Fibroblast of pulmonary artery (primary cell): ENCODE measurements at places on chromosomes 2 and 18.

DNA sequence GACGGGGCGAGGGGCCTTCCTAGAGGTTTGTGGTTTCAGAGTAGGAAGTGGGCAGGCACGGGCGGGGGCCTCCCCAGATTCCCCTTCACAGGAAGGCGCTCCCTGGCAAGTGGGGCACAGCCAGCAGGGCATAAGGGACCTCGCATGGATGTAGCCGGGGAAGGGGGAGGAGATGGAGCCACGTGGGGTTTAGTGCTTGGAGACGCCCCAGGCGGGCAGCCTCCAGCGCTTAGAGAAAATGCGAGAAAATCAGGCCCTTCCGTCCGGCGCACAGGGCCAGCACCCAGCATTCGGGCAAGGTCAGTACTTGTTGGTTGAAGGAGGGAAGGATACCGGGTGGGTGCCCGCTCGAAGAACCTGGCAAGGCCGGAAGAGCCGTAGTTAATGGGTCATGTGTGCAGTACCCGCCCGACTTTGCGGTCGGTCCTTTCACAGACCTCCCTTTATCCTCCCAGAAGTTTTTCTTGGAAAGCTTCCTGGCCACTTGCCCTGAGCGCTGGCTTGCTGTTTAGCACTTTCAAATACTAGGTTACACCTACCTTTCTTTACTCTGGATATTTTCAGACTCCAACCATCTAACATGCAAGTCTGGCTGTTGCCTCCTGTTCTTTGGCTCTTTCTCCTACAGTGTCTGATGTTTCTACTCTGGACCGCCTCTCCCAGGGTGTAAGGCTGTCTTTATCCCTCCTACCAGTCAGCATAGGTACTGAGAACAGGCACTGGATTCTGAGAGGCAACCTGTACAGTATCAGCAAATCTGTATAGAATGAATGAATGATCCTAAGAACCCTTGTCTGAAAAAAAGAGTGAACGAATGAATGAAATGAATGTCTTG, 78.1 kb downstream of the CIB4 start:
- DNase-seq = peak; percentile 41

GRCh38 chr2:152588998-152589397, 128.3 kb downstream of the PRPF40A start:
- DNase-seq = no peak

DNA sequence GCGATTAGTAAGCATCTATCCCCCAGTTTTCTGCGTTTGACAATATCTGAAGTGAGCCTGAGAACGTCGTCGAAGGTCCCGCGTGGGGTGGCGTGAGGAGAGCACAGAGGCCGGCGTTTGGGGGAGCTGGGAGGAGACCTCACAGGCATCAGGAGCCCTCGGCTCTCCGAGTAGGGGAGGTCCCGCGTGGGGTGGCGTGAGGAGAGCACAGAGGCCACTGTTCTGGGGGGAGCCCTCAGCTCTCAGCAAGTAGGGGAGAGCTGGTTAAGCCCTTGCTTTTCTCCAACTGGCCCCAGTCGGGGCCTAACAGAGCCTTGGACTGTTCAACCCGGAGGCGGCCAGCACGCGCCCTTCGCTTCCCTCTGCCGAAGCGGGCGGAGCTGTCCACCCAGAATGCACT, 134.3 kb downstream of the NFATC1 start:
- DNase-seq = no peak

GRCh38 chr2:161962160-161962559, 111.9 kb downstream of the DPP4 start:
- DNase-seq = no peak

- no peak for DNase-seq
Measured at GRCh38 chr2:445896-446295, 158.0 kb upstream of the ALKAL2 start.

GRCh38 chr18:39435996-39436395, 1870.4 kb upstream of the CELF4 start:
- no peak for DNase-seq

DNA sequence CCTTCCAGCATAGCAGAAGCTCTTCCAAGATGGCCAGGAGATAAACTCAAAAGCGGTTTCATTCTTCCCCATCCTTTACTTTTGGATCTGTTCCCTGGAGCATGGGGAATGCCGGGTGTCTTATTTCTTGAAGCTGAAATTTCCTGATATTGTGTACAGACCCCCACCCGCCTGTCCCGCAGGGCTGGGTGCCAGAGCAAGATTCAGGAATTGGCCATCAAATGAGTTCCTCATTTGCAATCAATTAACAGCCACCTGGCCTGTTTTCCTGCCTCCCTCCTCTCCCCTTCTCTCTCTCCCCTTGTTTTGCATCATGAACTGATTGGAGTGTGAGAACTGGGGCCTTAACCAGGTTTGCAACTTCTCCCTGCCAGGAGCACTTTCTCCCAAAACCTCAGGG, 202.1 kb downstream of the SH3RF3 start:
- no peak for DNase-seq

GRCh38 chr2:102784940-102785339, 23.1 kb downstream of the TMEM182 start:
- DNase-seq = no peak

GRCh38 chr2:203586696-203587095, 51.6 kb upstream of the RAPH1 start:
- DNase-seq = no peak

DNA sequence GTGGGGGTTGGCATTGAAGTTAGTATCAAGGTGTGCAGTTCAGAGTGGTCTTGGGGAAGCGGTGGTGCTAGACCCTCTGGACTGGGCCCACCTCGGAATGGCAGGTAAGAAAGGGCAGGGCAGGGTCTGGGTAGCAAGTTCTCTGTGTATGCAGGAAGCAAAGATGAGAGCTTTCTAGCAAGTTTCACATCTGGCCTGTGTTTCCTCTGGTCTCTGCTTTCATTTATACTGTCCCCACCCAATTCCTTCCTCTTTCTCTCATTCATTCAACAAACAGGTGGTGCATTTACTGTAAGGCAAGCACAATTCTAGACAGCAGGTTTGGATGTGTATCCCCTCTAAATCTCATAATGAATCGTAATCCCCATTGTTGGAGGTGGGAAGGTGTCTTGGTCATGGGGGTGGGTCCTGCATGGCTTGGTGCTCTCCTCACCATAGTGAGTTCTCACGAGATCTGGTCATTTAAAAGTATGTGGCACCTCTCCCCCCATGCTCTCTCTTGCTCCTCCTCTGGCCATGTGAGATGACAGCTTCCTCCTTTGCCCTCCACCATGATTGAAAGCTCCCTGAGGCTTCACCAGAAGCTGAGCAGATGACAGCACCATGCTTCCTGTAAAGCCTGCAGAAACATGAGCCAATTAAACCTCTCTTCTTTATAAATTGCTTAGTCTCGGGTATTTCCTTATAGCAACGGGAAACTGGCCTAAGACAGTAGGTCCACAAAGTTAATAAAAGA, 51.8 kb downstream of the PKDCC start:
- no peak for DNase-seq

- DNase-seq = no peak
Measured at GRCh38 chr18:4125627-4126230, 329.4 kb downstream of the DLGAP1 start.

GRCh38 chr2:164242409-164242808, 378.9 kb downstream of the GRB14 start:
- DNase-seq = no peak

DNA sequence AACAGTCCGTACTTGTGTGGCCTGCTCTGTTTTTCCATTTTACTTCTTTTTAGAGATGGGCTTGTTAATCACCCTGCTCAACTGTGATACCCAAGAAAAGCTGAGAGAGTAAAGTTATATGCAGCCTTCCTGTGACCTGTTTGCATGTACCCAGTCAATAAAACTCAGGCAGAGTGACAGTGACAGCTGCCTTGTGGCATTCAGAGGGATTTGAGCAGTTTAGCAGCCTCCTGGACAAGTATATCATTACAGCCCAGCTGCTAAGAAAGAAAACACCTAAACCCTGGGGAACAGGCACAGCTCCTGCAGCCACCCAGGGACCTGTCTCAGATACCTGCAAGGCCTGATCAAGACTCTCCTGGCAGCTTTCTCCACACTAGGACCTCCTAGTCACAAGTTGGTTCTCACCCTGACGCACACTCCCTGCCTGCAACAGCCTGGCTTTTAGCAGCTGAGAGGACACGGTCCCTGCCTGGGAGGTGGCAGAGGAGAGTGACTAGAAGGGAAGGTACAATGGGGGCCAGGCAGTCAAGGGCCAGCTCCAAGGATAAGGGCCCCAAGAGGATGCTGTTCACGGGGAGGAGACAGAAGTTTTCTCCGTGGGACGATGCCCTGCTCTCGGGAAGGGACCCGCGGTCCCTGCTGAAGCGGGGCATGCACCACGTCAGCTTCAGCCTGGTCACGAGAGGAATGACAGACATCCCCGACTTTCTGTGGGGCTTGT, at the start of gene LRRC30:
TSS of gene LRRC30 (plus strand) at position 464 of the 724 bp plus-strand sequence. CDS start at position 514, 50 bp downstream.
- no peak for DNase-seq

GRCh38 chr18:3693410-3693809, 243.4 kb downstream of the TGIF1 start:
- no peak for DNase-seq

DNA sequence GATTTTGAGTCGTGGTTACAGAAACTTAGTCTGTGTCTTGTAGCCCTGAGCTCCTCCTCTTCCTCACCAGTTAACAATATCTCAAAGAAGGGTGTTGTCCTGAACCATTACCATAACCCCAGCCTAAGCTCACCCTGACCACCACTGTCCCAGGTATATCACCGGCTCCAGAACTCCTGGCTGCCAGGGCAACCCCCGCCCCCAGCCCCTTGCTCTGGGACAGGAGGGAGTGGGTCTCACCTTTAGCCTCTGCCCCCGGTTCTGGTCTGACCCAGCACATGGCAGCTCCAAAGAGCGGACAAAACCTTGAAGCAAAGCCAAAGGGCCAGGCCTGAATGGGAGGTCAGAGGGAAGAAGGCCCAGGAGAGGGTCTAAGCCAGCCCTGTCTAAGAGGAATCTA, 5.6 kb upstream of the PSMD1 start:
- no peak for DNase-seq

- DNase-seq = no peak
Measured at GRCh38 chr18:52280702-52281101, 59.3 kb upstream of the DCC start.

DNA sequence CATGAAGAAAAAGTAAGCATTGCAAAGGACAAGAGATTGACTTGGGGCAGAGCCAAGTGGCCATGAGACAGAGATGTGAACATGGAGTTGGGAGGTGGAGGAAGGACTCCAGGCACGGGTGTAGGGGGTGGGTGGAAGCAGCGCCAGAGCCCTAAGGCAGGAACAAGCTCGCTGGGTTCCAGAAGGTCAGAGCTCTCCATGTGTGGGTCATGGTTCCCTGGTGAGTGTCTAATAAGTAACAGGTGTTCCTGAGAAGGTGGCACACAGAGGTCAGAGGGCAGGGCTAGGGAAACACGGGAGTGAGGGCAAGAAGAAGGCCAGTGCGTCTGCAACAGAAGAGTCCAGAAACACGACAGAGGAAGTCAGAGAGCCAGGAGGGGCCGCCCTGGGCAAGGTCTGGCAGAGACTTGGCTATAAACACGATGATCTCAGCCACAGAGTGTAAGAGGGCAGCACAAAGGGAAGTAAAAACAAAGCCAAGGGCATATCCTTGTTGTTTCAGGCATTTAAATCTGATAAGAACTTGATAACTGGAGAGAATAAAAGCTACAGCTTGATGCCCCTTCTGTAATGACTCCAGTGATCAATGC, 260.8 kb downstream of the TGIF1 start:
- DNase-seq = no peak

DNA sequence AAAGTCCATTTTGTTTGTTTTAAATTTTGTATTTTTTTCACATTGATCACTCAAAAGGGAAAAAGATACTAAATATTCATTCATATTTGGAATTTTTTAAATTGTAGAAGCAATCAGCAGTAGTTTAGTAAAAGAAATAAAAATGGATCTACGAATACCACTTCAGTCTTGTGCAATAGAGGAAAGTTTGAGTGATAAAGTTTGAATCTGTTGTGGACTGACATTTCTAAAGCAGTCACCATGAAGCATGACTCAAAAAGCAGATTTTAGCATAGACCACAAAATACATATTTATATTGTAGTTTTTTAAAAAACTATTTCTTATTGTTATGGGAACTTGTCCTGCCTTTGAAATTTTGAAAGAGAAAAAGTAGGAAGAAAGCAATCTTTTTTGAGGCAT, 520.5 kb upstream of the ZEB2 start:
- DNase-seq = peak; percentile 59
